HEK293T (cell line): ENCODE measurements at places on chromosomes 3 and 15.

GRCh38 chr3:34382859-34383258, 584.4 kb downstream of the PDCD6IP start:
- no peak for DNase-seq

GRCh38 chr15:95626501-95627361, 703.8 kb upstream of the NR2F2 start:
- peak; percentile 38 for DNase-seq

DNA sequence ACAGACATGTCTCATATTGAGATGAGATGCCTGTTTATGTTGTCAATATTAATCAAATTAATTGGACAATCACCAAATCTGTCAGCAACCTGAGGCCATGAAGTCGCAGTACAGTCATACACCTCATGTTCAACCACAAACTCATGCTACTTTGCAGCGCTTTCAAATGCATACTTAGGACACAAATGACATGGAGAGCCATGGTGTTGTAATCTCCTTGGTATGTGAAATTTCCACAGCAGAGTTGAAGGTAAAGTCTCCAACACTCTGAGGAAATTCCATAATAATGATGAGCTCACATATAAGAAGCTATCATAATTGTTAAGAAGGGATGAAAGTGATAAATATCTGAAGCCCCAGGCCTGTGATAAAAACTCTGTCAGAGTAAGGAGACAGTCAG, 873.9 kb downstream of the MCTP2 start:
- DNase-seq = no peak

- DNase-seq = no peak
Measured at GRCh38 chr3:133828576-133829309, 23.1 kb downstream of the SRPRB start.

DNA sequence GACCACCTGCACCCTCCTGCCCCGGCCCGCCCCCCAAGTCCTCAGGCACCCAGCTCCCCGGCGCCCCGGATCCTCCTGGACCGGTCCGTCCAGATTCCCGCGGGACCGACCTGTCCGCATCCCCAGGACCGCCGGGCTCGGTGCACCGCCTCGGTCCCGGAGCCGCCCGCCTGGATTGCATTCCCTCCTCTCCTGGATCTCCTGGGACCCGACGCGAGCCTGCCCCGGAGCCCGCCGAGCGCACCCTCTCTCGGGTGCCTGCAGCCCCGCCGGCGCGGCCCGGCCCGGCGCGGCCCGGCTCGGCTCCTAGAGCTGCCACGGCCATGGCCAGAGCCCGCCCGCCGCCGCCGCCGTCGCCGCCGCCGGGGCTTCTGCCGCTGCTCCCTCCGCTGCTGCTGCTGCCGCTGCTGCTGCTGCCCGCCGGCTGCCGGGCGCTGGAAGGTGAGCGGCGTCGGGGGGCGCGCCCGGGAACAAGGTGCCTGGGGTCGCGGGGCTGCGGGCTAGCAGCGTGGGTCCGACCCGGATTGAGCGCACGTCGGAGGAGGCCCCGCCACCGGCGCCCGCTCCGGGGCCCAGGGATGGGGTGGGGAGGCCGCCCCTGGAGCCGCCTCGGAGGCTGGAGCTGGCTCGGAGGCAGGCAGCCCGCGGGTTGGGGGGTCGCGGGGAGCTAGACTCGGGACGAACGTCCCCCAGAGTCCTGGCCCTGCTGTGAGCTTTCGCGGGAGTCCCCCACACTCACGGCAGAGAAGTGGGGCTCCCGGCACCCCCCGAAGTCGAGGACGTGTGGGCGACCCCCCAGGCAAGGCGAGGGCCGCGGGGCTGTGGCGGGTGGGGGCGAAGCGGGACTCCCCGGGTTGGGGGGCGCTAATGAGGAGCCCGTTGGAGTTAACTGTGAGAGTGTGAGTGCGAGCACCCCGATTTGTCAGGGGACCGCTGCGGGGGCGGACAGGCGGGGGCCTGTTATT, 610 bp downstream of the EPHB3 start:
- no peak for DNase-seq

GRCh38 chr3:172658344-172659245, 52.3 kb downstream of the NCEH1 start:
- DNase-seq = peak; percentile 52

- no peak for DNase-seq
Measured at GRCh38 chr3:176174060-176174459, 1023.2 kb downstream of the TBL1XR1 start.

GRCh38 chr3:20100151-20100550, 59.9 kb downstream of the KAT2B start:
- DNase-seq = no peak

GRCh38 chr3:133779626-133780203, 25.9 kb upstream of the SRPRB start:
- no peak for DNase-seq

GRCh38 chr3:191282251-191283185, 46.7 kb upstream of the CCDC50 start:
- DNase-seq = no peak

DNA sequence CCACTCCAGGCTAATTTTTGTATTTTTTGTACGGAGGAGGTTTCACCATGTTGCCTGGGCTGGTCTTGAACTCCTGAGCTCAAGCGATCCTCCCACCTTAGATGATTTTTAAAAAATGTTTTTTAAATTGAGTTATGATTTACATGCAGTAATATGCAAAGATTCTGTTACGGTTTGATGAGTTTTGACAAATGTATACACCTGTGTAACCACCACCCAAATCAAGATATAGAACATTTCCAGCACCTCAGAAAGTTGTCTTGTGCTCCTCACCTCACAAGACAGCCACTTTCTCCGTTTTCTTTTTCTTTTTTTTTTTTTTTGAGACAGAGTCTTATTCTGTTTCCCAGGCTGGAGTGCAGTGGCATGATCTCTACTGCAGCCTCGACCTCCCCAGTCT, 4.8 kb downstream of the SLC6A6 start:
- no peak for DNase-seq

GRCh38 chr3:149473357-149474249, 894 bp upstream of the TM4SF4 start:
- no peak for DNase-seq

GRCh38 chr3:64321747-64322146, 96.5 kb upstream of the PRICKLE2 start:
- no peak for DNase-seq

GRCh38 chr3:13068269-13069010, 4.8 kb downstream of the IQSEC1 start:
- DNase-seq = no peak

- DNase-seq = no peak
Measured at GRCh38 chr15:40314723-40315276, 7.1 kb upstream of the PLCB2 start.

- no peak for DNase-seq
Measured at GRCh38 chr3:87461443-87461842, 185.1 kb upstream of the POU1F1 start.

DNA sequence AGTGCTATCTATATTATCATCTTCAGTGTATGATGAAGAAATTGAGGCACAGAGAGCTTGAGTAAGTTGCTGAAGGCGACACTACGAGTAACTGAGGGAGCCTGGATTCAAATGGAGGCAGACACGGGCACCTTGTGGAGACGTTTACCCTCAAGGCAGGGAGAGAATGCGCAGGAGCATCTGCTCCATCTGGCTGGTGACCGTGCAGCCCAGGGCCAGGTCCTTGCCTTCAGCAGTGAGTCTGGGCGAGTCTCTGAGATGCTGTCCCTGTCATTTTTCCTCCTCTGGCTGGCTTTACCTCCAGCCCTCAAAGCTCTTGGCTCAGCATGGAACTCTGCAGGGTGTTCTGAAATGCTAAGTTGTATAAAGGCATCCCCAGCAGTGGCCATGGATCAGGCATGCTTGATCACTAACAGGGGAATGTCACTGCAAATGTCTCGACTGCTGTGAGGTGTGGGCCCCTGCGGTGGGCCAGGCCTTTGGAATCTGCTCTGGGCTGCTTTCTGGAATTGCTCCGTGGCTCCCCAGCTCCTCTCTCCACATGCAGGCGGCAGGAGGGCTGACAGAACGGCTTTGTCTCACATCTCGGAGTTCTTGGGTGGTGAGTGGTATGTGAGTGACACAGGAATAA, 19.7 kb downstream of the SPSB4 start:
- no peak for DNase-seq

DNA sequence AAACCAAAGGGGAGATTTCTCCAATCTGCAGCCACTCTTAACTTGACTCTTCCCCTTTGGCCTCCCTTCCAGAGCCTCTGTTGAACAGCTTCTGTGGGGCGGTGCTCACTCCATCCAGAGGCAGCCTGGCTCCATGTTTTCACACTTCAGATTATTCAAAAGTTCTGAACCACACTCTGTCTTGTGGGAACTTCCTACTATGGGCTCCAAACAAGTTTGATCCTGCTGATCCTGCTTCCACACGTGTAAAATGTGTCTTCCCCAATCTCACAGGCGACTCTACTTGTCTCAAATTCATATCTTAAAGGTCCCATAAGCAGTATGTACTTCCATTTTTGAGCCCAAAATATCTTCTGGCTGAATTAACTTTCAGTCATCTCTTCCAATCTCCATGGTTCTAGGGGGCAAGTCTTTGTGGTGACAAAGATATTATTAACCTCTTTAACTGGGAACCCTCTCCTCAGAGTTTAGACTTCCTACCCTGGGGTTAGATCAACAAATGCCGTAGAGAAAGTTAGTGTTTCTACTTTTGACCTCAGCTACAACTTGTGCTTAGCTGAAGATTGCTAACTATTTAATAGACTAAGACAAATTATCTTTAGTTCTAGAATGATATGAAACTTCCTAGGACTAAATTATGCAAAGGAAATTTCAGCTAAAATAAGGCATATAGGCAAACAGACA, 176.3 kb upstream of the BCL6 start:
- no peak for DNase-seq

DNA sequence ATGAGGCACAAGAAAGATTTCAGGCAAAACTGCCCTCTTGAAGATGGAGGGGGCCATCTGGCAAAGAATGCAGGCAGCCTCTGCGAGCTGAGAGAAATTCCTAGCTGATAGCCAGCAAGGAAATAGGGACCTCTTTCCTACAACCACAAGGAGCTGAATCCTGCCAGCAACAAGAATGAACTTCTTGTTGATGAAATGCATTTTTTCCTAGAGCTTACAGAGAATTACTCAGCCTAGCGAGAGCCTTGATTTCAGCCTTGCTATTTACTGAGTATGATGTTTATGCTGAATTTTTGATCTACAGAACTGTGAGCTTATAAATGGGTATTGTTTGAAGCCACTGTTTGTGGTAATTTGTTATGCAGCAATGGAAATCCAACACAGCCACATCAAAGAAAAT, 148.5 kb upstream of the NAALADL2 start:
- no peak for DNase-seq

- no peak for DNase-seq
Measured at GRCh38 chr15:65221697-65222096, 10.4 kb upstream of the CILP start.

DNA sequence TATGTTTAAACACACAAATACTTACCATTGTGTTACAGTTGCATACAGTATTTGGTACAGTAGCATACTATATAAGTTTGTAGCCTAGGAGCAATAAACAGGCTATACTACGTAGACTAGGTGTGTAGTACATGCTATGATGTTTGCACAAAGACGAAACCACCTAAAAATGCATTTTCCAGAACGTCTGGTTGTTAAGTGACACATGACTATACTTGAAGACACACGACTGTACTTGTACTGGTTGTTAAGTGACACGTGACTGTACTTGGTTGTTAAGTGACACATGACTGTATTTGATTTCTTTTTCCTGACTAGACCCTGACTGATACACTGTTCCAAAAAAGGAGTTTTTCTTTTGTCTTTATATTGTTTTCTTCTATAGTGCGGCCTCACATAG, 34.1 kb downstream of the RAB8B start:
- no peak for DNase-seq

DNA sequence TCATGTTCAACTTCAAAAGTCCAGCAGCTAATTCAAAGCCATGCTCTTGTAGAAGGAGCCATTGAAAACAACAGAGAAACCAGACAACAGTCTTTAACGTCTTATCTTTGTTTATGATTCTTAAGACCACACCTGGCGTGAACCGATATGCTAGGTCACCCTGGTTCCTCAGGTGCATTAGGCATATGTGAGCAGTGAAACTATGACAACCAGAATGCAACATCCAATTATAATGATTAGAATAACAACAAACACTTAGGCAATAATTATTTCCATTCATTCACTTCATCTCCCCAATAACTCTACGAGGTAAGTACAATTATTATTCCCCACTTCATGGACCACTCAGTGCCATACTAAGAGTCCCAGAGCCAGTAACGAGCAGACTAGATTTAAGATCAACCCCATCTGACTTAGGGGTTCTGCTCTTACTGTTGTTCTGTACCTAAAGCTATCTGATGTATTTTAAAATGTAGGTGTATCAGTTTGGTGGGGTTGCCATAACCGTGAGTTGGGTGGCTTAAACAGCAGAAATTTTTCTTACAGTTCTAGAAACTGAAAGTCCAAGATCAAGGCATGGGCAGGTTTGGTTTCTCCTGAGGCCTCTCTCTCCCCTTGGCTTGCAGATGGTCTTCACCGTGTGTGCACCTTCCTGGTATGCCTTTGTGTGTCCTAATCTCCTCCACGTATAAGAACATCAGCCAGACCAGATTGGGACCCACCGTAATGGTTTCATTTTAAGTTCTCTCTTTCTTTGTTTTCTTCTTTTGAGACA, 997.8 kb upstream of the CFAP20DC start:
- no peak for DNase-seq

- DNase-seq = no peak
Measured at GRCh38 chr3:189641776-189642175, 10.6 kb downstream of the TP63 start.

DNA sequence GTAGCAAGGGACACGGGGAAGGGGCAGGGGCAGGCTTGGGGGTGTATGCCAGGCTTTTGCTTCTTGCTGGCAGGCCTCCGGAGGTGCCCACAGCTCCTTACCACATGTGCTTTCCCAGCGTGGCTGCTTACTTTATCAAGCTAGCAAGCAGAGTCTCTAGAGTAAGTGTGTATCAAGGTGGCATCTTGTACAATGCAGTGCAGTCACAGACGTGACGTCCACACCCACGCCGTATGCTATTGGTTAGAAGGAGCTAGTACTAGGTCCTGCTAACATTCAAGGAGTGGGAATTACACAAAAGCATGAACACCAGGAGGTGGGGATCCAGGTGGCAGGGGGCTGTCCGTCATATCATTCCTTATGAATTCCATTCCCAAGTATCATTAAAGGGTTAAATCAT, 15.3 kb upstream of the AGBL1 start:
- no peak for DNase-seq

GRCh38 chr3:173287361-173287760, 110.2 kb upstream of the NLGN1 start:
- no peak for DNase-seq
